ENCODE measurements at places on chromosomes 5 and 9.

GRCh38 chr9:116506685-116507084, 180.4 kb upstream of the TRIM32 start:
- no peak for DNase-seq

DNA sequence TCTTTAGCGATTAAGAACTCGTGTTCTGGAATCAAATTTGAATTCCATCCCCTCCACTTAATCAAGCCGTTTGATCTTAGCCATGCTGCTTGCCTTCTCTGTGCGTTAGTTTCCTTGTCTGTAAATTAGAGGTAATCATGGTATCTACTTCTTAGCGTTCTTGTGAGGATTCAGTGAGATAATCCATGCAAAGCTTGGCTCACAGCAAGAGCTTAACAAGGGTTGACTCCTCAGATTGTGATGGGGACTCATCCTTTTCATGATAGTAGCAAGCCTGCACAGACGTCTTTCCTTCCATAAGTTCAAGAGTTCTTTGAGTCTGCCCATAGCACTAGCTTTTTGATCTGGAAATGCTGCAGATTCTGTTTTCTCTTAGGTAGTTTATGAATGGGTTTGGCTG, 72.8 kb downstream of the TRIO start:
- no peak for DNase-seq

DNA sequence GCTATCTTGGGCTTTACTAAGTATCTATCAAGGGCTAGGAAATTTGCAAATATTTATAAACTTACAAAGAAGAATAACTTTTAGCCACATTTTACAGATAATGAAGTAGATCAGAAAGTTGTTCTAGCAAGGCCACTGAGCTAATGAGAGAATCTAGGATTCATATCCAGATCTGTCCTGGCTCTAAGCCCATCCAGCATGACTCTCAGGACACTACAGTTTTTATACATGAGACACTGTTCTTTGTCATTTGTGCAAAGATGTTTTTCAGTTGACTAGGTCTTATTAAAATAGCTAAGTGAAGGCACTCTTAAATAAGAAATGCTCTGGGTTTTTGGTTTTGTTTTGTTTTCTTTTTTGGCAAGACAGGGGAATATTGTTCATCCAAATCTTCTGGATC, 273.1 kb downstream of the GABRB2 start:
- DNase-seq: no peak

GRCh38 chr5:172920447-172920849, 38.8 kb upstream of the RPL26L1 start:
- DNase-seq: no peak

DNA sequence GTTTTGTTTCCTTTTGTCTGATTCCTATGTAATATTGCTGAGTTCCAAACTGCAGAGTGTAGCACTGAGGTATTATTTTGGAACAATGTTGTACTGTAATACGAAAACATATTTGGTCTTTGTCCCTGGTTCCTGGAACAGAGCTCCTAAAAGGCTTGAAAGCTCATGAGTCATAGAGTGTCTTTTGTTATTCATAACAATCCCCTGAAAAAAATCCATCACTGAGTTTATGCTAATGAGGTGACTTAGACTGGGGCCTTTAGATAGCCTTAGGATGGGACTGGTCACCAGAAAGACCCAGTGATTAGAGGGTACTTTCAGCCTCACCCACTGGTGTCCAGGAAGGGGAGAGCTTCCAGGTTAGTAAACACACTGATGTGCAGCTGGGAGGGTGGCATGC, 132.7 kb upstream of the POU5F2 start:
- no peak for DNase-seq

GRCh38 chr9:89919171-89919681, 314.4 kb downstream of the GADD45G start:
- DNase-seq: no peak

- no peak for DNase-seq
These were observed 499 bp upstream of the TMEM232 start for GRCh38 chr5:110727025-110727314.

- no peak for DNase-seq
These were observed 192.2 kb downstream of the CHSY3 start for GRCh38 chr5:130096483-130096882.

DNA sequence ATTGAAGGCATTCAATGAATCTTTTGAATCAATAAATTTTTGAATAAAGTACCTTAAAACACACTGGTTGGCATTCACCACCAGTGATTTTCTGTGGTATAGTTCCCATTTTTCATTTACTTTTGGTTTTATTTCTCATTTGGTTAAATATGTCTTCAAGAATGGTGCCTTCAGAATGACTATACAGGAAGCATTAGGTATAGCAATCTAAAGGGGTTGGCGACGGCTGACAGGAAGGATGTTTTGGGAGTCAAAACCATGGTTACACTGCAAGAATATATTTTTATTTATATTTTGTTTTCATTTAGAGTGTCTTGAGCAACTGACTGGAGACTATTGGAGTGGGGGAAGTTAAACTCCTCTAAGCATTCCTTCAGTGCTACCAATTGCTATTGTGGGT, 235.7 kb downstream of the HTR1A start:
- DNase-seq: no peak

GRCh38 chr5:142846406-142846805, 76.2 kb downstream of the ARHGAP26 start:
- no peak for DNase-seq

GRCh38 chr9:84146893-84147710, 166.5 kb downstream of the RMI1 start:
- no peak for DNase-seq

- DNase-seq: no peak
These were observed 89.7 kb upstream of the ZNF366 start for GRCh38 chr5:72596956-72597355.

DNA sequence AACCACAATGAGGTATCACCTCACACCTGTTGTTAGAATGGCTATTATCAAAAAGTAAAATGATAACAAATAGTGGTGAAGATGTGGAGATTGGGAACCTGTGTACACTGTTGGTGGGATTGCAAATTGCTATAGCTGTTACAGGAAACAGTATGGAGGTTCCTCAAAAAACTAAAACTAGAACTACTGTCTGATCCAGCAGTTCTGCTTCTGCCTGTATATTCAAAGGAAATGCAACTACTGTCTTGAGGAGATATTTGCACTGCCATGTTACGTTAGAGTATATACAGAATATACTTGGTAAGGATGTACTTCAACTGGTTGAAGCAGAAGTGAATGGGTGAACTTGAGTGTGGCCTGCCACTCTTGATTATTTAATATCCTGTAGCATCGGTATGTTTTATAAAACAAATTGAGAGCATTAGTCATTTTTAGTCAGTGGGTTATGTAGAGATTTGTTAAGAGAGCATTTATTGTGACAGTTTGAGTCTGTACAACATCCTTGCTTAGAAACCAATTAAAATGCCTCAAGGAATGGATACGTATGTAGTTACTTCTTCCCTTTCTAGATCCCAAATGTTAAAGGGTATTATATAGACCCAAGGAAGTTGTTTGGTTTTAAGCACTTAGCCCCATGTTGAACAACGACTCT, 37.5 kb downstream of the ZCCHC7 start:
- no peak for DNase-seq

- DNase-seq: no peak
These were observed 188.4 kb downstream of the TSSK1B start for GRCh38 chr5:113246361-113246870.

DNA sequence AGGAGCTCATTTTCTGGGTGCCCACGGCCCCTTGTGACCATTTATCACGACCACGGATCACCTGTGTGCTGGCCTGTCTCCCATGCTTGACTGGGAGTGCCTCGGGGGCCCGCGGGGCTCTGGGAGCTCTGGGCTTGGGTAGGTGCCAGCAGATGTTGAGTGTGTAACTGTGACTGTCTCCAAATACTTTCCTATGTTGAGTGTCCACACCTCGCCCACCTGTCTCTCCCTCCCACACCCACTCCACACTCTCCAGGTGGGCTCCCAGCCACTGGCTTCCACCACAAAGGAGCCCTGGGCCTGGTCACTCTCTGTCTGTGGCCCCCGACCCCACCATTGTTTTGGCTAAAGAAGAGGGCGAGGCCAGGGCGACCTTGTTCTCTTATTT, 196.4 kb downstream of the CDK5RAP2 start:
- DNase-seq: no peak

DNA sequence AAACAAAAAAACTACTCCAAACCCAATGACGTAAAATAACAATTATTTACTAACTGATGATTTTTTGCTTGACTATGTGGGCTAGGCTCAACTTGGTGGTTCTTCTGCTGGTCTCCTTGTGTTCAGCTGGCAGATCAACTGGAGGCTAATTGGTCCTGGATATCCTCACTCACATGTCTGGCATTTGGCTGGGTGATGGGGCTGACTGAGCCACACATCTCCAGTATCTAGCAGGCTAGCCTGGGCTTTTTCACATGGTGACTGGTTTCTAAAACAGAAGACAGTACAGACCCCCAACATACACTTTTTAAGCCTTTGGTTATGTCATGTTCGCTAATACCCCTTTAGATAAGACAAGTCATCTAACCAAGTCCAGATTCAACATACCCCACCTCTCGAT, 104.7 kb upstream of the PRRC1 start:
- no peak for DNase-seq

DNA sequence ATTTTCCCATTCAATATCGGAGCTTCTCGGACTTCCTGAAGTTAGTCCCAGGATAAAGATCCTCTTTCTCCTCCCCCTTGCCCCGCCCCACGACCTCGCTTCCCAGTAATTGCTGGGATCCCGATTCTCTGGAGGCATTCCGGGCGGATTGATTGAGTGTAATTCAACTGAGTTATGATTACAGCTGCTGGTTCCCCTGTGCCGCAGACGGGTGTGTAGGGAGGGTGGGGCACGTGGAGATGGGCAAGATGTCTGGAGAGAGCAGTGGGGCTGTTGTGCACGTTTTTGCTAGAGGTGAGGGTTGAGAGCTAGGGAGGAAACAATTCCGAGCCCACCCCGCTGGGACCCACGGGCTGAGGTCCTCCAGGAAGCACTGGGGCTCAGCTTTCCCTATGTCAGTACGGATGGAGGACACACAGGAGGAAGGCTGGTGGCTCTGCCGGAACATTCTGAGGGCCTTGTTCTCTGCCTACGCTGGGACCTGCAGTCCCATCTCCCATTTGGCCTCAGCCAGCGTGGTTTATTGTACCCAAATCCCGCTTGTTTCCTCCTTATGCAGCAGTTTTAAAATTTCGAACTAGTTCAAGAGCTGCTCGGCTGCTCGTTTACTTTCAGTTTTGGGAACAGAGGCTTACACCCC, 2.4 kb upstream of the DMRT2 start:
- DNase-seq: no peak

DNA sequence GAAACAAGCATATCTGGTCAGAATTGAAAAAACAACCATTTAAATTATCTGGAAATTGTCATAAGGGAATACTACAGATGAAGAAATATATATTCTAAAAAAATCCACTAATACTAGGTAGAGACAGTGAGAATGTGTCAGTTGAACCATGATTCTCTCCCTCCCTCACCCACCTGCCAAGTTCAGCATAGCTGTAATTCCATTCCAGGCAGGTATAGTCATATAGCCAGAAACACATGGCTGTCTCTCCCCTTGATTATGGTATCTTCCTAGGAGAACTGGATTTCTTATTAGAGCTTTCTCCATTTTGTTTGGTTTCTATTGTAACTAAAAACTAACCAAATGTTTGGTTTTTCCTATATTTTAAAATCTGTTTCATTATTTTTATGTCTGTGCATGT, 509.2 kb downstream of the CDH10 start:
- DNase-seq: no peak

GRCh38 chr9:83622939-83623678, at the start of gene IDNK:
IDNK (plus strand) TSS chr9:83623143; CDS start chr9:83623172, 29 bp downstream.
- peak; percentile 60 for DNase-seq

- DNase-seq: no peak
These were observed 59.4 kb upstream of the ICE1 start for GRCh38 chr5:5363045-5363444.

- no peak for DNase-seq
These were observed 54.3 kb downstream of the SLC46A2 start for GRCh38 chr9:112836394-112836793.

- DNase-seq: no peak
These were observed 51.7 kb upstream of the CAMK4 start for GRCh38 chr5:111172504-111172903.

DNA sequence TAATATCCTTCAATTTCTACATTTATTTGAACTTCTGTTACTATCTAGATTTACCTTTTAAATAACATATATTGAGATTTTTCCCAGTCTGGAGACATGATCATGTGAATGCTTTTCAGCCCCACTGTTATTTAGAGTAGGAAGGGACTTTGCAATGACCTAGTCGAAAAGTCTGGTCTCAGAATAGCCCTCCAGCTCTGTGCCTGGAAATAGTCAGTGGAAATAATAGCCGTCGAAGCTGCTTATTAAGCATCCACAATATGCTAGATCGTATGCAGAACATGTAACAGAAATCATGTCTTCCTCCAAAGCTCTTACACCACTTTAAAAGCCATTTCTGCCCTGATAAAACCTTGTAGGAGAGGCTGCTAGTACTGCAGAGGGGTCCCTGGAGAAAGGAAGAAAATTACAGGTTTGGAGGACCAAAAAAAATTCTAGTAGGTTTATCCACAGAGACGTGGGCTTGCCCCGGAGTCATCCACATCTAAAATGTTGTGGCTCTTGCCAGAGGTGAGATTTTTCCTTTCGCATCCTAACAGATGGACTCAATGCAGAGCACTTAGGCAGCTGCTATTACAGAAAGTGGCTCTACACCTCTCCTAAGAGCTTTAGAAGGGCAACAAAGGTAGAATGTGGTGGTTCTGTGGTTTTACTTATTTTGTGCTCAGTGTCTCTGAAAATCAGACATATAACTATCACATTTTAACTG, 2.5 kb upstream of the FGF1 start:
- no peak for DNase-seq

- DNase-seq: no peak
These were observed 30.7 kb upstream of the GPX3 start for GRCh38 chr5:150989695-150990094.

- DNase-seq: no peak
These were observed 690.9 kb downstream of the ISL1 start for GRCh38 chr5:52073993-52074689.

- DNase-seq: no peak
These were observed 111.5 kb downstream of the PAX5 start for GRCh38 chr9:36922548-36922947.

DNA sequence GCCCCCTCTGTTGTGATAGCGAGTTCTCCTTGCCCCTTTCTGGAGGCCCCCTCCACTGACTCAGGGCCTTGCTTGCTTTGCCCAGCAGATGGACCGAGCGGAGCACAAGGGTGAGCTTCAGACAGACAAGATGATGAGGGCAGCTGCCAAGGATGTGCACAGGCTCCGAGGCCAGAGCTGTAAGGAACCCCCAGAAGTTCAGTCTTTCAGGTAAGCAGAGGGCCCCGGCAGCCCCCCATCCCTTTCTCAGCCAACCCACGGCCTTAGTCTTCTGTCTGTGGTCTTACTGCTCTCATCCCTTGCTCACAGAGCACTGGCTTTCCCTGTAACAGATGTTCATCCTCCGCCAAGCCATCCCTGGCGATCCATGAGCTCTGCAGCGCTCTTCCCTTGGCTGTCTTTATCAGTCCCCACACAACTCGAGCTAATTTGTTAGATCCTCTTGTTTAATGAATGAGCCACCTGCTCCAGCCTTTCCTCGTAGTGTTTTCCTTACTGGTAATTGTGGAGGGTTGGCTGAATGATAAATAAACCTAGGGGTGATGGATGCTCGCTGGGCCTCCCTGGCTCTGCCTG, 18.4 kb upstream of the RARS1 start:
- DNase-seq: no peak
